Mesendoderm (in vitro differentiated cells): ENCODE measurements at places on chromosomes 16 and 17.

- peak; percentile 45 for DNase-seq
Observed at GRCh38 chr16:6684076-6684673, 648.5 kb upstream of the RBFOX1 start.

GRCh38 chr16:66401610-66402009, 25.5 kb upstream of the BEAN1 start:
- no peak for DNase-seq

- DNase-seq = no peak
Observed at GRCh38 chr16:69542974-69543373, 22.8 kb upstream of the NFAT5 start.

DNA sequence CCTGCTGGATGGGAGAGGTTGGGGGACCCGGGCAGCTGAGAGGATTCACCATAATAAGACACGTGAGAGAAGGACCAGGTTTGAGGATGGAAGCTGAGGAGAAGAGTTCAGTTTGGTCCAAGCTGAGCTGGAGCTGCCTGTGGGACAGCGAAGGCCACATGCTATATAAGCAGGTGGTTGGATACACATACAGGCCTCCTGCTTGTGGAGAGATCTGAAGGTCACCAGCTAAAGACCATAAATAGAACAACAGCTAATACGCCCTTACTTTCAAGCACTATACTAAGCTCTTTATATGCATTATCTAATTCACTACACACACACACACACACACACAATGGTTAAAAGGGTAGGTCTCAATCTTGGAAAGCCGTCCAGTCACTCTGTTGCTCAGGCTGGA, 32.1 kb downstream of the DUSP14 start:
- no peak for DNase-seq

DNA sequence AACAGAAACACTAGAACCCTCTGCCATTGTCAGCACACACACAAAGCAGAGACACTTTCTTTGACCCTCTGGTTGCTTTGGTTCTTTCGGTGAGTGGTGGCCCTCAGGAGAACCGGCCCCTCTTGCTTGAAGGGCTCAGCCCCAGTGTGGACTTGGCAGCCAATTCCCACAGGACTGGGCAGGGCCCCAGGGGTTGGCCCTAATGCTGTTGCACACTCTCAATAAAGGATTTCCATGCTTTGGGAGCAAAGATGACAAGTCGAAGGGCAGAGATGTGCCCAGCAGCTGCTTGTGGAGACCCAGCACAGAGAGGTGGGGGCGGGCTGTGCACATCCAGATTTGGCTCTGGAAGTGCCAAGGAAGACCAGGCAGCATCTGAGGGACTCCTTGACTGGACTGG, 149.0 kb downstream of the NTN1 start:
- no peak for DNase-seq

GRCh38 chr17:10857976-10858375, 20.1 kb upstream of the PIRT start:
- DNase-seq = no peak

DNA sequence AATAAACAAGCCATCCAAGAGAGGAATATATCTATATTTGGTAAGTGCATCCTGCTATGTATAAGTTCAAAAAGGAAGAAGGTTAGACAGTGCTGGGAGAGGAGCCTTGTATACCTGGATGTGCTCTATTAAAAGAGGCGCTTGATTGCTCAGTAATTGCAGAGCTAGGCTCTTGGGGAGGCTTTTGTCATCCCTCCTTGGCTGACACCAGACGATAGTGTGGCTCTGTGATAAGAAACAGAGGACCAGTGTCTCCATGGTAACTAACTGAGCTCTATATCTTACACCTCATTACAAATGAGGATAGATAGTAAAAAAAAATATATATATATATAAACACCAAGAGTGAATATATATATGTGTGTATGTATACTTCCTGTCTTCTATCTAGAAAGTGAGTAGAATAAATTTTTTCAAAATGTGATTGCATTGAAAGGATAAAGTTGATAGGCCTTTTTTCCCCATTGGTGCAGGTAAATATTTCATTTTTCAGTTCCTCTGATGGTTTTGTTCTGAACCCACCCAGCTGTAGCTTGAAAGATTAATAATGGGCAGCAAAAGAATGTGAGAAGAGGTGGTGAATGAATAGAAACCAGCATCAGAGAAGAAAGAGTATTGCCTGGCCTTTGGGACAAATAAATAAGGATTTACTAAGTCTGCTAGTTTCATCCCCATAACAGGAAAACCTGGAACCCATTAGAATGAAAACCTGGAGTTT, 303.7 kb downstream of the ZFHX3 start:
- DNase-seq = no peak

- peak; percentile 40 for DNase-seq
Observed at GRCh38 chr16:29804455-29805231, 1.7 kb upstream of the MAZ start.

- no peak for DNase-seq
Observed at GRCh38 chr16:50403491-50403890, 34.7 kb upstream of the BRD7 start.

DNA sequence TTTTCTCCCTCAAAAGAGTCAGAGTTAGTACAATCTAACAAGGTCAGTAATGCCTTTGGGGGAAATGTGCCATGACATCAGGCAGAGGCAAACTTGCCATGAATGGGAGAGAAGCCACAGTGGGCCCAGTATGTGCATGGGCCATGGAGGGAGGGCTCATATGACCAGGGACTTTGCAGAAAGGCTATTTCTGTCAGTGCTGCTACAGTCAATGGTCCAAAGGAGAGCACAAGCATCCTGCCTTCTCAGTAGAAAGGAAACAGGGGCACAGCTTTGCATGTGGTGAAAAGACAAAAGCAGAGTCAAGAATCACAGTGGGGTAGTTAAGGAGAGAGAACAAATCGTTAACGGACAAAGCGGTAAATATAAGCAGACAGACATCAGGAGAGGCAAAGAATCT, 11.2 kb upstream of the CORO6 start:
- no peak for DNase-seq

DNA sequence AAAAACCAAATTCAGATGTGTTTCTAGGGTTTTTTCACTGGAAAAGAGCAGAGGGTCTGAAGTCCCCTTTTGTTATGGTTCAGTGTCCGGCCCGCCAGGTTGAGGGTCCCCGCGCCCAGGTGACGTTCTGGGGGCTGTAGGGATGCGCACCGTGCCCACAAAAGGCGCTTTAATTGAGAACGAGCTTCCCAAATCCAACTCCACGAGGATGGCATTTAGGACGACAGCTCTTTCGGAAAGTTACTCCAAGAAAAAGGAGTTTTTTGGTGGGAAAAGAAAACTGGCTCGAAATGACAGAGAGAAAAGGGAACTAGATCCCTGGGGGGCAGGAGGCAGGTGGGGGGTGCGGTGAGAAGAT, 15.9 kb upstream of the ZFHX3 start:
- no peak for DNase-seq

DNA sequence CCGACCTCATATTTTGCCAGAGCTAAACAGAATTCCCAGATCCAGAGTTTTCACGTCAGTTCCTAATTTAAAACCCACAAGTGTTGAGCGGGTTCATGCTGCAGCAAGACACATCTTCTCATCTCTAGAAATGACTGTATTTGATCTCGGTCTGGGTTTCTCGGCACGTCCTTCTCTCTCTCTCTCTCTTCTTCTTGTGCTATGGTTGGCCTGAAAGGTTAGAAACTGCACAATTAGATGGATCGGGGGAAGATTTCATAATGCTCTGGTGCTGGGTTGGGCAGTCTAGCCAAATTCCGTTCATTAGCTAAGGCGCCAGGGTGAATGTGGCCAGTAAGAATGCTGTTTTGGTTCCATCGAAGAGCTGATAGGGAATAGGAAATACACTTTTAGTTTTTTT, 158.9 kb upstream of the NOG start:
- no peak for DNase-seq

DNA sequence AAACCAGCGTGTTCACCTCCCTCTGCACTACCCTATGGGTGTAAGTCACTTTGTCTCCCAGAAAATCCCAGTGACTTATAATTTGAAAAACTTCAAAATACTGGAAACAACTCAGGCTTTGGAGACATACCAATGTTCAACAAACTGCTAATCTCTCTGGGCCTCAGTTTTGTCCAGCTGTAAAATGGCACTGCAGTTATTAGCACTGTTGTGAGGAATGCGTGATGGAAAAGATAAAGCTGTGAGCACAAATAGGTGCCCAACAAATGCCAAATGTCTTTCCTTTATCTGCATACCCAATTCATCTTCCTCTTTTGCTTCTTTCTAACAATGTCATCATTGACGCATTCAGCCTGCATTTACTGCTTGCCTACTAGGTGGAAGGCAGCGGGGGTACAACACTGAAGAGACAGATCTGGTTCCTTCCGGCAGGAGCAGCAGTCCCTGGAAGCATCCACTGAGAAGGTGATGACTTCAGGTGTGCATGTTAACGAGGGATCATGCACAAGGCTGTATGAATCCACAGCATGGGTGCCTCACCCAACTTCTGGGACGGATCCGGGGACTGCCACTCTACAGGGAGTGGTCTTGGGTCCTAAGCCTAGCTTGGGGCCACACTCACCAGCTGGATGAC, 63.4 kb downstream of the CYTH1 start:
- no peak for DNase-seq

DNA sequence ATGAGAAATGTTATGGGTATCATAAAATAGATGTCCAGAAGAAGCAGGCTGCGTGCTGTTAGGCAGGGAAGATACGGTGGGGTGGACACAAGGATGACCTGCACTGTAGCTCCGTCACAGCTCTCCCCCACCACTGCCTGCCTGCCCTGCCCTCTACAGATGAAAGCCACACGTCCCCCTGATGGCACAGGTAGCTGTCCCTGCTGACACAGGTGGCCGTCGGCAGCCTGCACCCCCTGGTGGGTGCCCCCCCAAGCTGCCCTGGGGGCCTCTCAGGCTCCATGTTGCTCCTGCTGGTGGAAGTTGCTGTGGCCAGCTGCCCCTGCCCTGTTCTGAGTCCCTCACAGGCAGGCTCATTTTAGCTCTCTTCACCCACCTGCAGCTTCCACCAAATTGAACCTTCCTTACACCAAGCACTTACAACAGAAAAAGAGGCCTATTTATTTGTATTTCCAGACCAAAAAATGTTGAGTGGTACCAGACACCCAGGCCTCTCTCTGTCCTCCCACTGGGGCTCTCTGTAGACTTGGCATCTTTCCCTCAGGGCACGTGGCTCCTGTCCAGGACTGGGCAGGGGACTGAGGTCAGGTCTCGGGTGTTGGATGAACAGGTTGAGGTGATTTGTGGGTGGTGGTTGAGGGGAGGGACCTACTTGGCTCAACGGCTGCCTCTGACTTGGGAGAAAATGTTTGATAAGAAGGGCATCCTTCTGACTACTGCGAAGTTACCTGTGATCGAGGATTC, 50.1 kb upstream of the CACNG5 start:
- DNase-seq = no peak

DNA sequence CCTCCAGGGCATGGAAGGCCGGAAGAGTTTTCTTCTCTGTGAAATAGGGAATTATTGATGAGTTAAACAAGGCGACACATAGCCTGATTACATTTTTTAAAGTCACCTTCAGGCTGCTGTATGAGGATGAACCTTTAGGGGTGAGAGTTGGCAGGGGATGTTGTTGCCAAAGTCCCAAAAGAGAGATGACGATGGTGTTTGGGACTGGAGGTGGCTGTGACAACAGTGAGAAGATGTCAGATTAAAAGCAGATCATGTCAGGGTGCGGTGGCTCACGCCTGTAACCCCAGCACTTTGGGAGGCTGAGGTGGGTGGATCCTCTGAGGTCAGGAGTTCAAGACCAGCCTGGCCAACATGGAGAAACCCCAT, 16.8 kb upstream of the ASGR2 start:
- DNase-seq = no peak

DNA sequence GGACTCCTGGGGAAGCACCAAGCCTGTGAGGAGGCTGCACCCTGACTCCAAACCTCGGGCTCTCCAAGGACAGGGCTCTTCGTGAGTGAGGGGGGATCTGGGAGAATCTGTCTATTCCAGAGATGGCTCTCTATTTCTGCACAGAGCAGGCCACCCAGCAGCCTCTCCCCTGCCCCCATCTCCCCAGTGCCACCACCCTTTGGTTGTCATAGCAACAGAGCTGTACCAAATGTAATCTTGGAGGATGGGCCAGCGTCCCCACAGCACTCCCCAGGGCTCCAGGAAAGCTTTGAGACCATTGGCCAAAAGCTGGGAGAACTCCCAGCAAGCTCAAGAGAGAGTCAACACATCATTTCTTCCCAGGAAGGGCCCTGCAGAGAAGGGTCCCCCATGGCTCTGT, 49.3 kb downstream of the ABCC12 start:
- DNase-seq = no peak

DNA sequence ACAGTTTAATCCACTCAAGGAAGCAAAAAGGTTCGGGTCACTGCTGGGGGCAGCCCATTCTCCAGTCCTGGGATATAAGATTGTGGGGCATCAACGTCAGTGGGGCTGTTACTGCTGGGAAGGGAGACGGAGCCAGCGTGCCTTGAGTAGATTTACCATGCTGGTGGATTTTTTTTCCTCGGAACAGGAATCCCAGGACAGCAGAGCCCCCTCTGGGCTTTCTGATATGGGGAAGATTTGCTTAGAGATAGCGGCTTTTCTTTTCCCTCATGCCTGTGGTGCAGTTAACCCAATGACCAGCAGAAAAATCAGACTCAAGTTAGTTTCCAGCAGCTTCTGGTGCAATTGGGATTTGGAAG, 35.4 kb downstream of the WSCD1 start:
- peak; percentile 71 for DNase-seq

- DNase-seq = no peak
Observed at GRCh38 chr16:69654280-69654931, 72.0 kb downstream of the NQO1 start.

- no peak for DNase-seq
Observed at GRCh38 chr17:77163511-77164280, 22.9 kb downstream of the SEC14L1 start.

- DNase-seq = no peak
Observed at GRCh38 chr17:65022751-65023700, 33.5 kb downstream of the GNA13 start.

- no peak for DNase-seq
Observed at GRCh38 chr16:13378151-13378550, 476.8 kb downstream of the SHISA9 start.
